Activated CD4-positive, alpha-beta T cell treated with anti-CD3 and anti-CD28 coated beads for 1 hour (primary cell): ENCODE measurements at places on chromosomes 1 and 21.

- no peak for DNase-seq
Observed at GRCh38 chr1:219460081-219460895, 152.6 kb downstream of the ZC3H11B start.

DNA sequence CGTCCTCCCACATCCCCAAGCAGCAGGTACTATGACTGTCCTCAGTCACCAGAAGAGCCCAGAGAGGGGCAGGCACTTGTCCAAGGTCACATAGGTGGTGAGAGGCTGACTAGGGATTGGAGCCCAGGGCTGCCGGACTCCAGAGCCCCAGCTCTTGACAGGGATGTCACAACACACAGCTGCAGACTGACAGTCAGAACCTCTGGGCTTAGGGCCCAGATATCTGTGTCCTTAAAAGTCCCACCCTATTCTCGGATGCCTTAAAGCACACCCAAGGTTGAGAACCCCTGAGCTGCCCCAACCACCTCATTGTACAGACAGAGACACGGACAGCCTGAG is 622.9 kb downstream of the MATN1 start:
- no peak for DNase-seq

- no peak for DNase-seq
Observed at GRCh38 chr1:153733970-153734369, 6.1 kb downstream of the INTS3 start.

DNA sequence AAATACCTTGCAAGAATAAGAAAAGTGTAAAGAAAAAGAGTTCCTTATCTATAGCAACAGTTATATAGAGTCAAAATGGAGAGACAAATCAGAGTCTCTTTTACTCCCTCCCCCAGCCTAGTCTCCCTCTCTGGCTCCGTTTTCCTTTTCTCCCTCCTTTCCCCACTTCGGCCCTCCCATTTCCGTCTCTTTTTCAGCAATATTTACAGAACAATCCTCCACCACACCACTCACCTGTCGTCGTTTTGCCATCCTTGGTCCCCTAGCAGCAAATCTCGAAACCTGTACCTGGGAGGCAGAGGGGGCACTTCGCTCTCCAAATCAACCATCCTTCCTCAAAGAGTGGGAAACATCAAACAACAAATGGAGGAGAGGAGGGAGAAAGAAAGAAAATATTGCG is 259 bp downstream of the KCNT2 start:
- no peak for DNase-seq

GRCh38 chr1:160801836-160802580 is 6.0 kb downstream of the LY9 start:
- no peak for DNase-seq

- no peak for DNase-seq
Observed at GRCh38 chr1:56257726-56258125, 321.6 kb downstream of the PLPP3 start.

DNA sequence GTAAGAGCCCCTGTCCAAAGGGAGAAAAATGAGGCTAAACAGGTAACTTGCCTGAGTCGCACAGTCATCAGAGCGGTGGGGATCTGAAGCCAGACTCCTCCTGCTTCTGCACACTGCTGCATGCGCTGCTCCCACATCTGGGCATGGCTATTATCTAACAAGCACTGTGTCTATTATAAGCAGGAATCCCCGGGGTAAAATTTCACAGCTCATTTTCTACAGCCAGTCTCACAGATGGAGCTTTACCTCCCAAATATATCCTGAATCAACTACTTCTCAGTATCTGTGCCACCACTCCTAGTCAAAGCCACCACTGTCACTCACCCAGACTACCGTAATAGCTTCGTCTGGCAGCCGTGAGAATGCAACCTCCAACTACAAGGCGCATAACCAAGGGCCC is 9.8 kb downstream of the MTOR start:
- no peak for DNase-seq

GRCh38 chr21:29152916-29153315 is 22.5 kb downstream of the MAP3K7CL start:
- DNase-seq: no peak

DNA sequence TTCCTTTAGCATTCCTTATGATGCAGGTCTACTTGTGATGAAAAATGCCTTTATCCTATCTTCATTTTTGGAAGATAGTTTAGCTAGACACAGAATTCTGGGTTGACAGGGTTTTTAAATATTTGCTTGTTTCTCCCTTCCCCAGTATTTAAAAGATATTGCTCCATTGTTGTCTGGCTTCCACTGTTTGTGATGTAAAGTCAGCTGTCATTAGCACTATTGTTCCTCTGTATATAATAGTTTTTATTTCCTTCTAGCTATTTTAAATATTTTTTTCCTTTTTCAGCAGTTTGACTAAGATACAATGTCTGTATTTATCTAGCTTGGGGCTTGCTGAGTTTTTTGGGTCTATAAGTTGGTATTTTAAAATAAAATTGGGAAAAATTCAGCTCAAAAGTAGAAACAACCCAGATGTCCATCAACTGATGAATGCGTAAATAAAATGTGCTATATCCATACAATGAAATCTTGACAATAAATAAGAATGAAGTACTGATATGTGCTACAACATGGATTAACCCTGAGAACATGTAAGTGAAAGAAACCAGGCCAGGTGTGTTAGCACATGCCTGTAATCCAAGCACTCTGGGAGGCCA is 11.2 kb downstream of the IFT25 start:
- DNase-seq: no peak

GRCh38 chr21:43290421-43291346 is 121.9 kb downstream of the CRYAA start:
- no peak for DNase-seq

- DNase-seq: no peak
Observed at GRCh38 chr1:25107643-25108010, 124.7 kb downstream of the SYF2 start.
